ENCODE measurements at places on chromosomes 4 and X. TPM values are rescaled to one million over a fixed set of nuclear protein-coding genes. Genes with fewer than 3 reads are reported as not detected.

DNA sequence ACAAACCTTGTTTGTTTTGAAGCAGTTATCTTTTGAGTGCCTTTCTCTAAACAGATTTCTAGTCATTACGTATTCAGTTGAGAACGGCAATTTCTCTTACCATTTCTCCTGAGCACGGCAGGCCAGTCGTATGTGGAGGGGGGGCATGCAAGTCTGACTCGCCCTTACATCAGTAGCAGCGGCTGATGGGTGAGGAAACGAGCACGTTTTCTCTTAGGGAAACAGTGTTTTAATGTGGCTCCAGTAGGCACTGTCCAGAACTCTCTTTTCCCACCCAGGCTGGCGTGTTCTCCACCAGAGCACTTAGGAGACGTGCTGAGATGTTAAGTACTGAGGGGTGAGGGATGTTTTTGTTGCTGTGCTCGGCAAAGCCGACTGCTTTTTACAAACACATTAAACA, 240.5 kb downstream of the STIM2 start:
- no peak for DNase-seq

GRCh38 chr4:109510687-109511086, 49.4 kb upstream of the MCUB start:
- no peak for DNase-seq

DNA sequence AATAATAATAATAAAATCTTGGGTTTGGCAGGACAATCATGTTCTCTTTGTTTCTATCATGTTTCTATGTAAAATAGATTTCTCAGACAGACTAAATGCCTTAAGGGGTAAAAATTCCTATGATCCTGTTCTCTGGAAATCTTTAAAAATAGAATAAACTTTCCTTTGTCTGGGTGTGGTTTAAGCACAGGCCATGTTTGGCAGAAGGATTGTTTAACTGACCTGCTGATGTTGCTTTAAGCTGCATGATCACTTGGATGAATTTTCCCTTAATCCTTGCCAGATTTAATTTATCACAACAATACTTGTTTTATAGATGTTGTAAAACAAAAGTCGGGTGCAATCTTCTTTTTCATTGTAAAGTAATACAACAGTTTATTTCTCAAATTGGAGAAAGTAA, 341.7 kb upstream of the FAT1 start:
- no peak for DNase-seq

DNA sequence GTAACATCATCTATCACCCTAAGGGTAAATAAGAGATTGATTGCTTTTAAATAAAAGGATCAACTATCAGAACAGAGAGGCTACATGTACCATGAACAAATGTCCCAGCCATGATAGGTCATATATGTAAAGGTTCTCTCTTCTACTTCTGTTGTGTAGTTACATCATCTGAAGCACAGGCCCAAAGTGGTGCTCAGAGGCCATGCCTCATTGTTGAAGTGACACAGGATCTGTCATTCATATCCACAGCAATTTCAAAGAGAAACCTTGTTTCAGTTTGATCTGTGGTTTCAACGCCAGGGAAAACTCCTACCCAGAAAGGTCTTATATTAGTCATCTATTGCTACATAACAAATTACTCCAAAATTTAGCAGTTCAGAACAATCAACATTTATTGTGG, 269.2 kb upstream of the MAOA start:
- no peak for DNase-seq

- DNase-seq = no peak
Measured at GRCh38 chrX:75155447-75155826, 646 bp downstream of the ABCB7 start.

The LRCH2 gene
- 3.8 TPM for total RNA-seq

- DNase-seq = no peak
Measured at GRCh38 chr4:153112041-153112441, 92.2 kb upstream of the TRIM2 start.

The NAP1L2 gene
- 0.76 TPM for total RNA-seq

GRCh38 chrX:114583646-114584374, at the start of gene HTR2C:
Gene HTR2C (plus strand): TSS chrX:114584086. CDS start chrX:114726937, 142,851 bp downstream.
- no peak for DNase-seq

GRCh38 chrX:39730662-39731329, 367.0 kb downstream of the BCOR start:
- DNase-seq = no peak

DNA sequence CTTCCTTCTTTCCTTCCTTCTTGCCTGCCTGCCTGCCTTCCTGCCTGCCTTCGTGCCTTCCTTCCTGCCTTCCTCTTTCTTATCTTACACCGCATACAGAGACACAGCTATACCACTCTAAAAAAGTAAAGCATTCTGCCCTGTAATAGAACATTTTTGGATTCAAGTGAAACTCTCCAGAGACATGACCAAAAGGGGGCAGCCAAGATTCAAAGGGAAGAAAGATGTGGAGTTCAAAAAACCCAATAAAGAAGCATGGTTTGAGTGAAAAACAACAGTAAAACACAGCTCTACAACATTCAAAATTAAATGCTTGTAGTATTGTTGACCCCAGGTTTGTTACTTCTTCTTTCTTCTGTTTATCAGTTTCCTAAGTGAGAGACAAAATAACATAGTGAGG, 914.9 kb upstream of the PCDH7 start:
- no peak for DNase-seq

GRCh38 chr4:142373610-142374009, 472.5 kb downstream of the INPP4B start:
- no peak for DNase-seq

The SRPX2 gene
- total RNA-seq = 38.4 TPM

The OCIAD1 gene
- 82.6 TPM for total RNA-seq

DNA sequence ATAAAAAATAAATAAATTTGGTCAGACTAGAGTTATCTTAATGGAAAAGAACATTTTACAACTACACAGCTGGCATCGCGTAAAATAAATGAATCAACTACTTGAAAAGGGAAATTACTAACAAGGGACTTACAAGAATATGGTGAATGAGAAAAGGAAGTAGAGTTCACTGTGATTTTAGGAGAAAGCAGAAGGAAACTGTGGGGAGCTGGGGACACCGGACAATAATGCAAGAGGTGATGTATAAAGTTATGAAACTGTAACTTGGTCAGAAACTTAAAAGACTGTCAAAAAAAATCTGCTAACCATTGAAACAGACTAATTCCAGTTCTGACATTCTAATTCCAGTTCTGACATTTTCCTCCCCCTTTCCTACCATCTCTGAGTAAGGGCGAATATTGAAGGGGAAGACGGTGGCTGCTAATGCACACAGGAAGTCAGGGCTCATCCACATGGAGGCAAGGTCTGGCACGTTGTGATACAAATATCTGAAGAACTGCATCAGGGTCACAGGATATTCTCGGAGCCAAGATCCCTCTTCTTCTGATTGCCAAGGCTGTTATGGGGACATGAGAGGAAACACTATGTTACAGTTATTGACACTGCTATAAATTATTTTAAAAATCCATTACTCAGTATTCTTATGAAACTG, 170.5 kb downstream of the CDS1 start:
- DNase-seq = no peak

DNA sequence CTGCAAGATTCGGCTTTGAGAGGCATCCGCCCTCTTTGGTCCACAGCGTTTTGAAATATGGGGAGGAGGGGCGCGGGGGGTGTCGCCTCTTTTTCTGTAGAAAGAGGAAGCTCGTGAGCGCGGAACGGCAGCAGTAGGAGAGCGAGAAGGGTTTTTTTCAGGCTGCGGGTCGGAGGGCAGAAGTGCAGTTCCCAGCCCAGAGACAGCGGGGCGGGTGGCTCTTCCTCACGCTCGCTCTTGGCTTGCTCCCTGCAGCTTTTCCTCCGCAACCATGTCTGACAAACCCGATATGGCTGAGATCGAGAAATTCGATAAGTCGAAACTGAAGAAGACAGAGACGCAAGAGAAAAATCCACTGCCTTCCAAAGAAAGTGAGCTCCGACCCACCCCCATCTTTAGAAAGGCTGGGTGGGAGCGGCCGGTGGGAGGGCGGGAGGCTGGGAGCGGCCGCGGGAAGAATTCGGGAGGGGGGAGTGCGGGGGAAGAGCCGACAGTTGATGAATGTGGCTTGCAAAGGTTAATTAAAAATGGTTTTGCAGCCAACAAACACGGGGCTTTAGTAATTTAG, 1.2 kb downstream of the TMSB4X start:
- DNase-seq = no peak

GRCh38 chr4:138243369-138243768, 1.2 kb upstream of the SLC7A11 start:
- DNase-seq = no peak

The RAB9B gene
- not detected for total RNA-seq

DNA sequence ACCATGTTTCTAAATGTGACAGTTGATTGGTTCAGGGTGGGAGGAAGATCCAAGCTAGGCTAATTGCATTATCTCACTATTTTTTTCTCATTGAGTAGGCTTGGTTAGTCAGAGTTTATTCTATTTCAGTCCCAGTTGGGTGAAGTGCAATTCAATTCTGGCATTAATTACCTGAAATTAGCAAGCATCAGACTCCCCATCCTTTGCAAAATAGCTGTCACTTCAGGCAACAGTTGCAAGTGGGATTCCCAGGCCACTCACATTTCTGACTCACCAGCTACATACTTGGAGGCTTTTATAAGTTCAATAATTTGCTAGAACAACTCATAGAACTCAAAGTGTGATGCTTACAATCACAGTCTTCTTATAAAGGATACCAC, 155.8 kb upstream of the HAND2 start:
- DNase-seq = no peak

GRCh38 chr4:16067515-16067914, 16.3 kb downstream of the PROM1 start:
- DNase-seq = no peak

The STX18 gene
- total RNA-seq = 20.9 TPM

The PAPSS1 gene
- 30.8 TPM for total RNA-seq

GRCh38 chr4:2318476-2318875, 56.6 kb upstream of the MXD4 start:
- DNase-seq = no peak

DNA sequence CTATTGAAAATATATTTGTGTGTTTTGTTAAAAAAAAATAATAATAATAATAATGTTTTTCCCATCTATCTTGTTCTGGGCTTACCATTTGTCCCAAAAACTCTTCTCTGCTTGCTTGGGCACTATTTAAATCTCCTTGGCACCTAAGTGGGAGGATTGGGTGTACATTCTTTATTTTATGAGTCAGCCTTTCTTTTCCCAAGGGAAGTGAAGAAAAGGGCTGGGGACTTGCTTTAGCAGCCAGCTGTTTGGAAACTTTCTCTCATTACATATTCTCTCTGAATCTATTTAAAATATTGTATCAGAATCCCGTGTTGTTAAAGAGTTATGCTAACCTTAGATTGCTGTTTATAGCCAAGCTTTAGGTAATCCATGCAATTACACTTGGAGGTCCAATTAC, 2332.4 kb downstream of the ARAP2 start:
- no peak for DNase-seq

DNA sequence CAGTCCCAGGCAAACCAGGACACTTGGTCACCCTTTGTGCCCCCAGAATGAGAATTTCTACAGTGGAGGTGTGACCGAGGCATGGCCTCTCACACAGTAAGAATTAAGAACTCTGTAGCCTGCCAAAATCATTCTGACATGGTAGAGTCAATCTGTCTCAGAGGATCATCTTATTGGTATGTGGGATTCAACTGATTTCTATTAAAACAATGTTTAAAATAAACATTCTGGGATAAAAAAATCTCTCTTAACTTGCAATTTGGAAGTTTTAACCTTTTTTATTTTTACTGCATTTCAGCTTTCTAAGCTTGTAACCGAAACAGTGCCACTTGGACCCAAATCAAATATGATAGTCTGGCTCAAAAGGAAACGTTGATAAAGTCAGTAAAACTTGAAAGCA, 165.4 kb upstream of the LDB2 start:
- DNase-seq = no peak

GRCh38 chr4:154660052-154660451, 47.6 kb upstream of the FGG start:
- DNase-seq = no peak

DNA sequence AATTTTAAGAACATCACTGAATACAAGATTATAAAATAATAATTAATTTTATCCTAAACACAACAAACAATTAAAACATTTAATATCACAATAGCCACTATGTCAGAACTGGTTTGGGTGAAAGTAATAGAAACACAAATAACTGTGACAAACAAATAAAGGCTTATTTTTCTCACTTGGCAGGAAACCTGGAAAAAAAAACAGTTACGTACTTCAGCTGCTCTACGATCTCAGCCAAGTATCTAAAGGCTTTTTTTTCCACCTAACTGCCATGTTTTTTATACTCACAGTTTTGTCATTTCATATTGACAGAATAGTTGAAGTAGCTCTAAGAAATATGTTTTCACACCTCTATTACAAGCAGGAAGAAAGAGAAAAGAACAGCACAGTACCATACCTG, 284.8 kb upstream of the INTU start:
- DNase-seq = no peak

The SYTL5 gene
- total RNA-seq = 0.76 TPM

- no peak for DNase-seq
Measured at GRCh38 chr4:143473334-143474126, 40.0 kb upstream of the SMARCA5 start.

DNA sequence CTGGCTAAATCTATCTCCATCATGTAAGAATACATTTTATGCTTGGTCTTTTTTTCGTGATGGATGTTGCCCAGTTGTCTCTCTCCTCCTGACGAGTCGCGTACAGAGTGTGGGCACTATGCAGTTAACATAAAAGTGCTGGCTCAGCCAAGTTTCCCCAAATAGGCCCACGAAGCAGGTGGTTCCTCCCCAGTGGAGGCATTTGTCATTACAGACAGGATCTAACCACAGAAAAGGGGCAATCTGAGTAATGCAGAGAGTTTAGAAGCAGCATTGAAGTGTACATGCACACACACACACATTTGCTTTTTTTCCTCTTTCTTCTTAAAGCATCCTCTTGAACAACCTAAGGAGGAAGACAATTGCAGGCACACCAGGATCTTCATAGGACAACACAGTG, 188.7 kb upstream of the VCX start:
- no peak for DNase-seq

- no peak for DNase-seq
Measured at GRCh38 chr4:3290476-3290875, 2.3 kb upstream of the RGS12 start.

DNA sequence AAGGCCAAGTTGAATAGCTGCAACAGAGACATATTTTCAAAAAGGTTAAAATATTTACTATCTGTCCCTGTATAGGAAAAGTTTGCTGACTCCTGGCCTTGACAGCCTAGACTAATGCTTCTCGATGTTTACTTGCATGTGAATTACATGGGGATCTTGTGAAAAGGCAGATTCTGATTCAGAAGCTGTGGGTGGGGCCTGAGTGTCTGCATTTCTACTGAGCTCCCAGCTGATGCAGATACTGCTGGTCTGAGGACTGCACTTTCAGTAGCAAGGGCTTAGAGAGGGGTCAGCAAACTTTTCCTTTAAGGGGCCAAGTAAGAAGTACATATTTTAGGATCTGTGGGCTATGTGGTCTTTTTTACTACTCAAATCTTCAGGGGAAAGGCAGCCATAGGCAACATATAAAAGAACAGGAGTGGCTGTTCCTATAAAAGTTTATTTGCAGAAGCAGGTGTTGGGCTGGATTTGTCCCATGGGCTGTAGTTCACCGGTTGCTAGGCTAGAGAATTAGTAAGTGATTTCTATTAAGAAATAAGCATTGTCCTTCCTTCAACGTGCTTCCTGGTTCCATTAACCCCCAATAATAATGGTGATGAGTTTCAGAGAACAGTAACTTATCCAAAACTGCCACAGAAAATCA, 97.2 kb upstream of the PDE5A start:
- no peak for DNase-seq
